Astrocyte of the hippocampus (primary cell): ENCODE measurements at places on chromosomes 1 and 21.

GRCh38 chr1:230340526-230341161 lies 85.5 kb downstream of the PGBD5 start:
- no peak for DNase-seq

GRCh38 chr1:99619583-99619982 lies 26.3 kb upstream of the PALMD start:
- no peak for DNase-seq

DNA sequence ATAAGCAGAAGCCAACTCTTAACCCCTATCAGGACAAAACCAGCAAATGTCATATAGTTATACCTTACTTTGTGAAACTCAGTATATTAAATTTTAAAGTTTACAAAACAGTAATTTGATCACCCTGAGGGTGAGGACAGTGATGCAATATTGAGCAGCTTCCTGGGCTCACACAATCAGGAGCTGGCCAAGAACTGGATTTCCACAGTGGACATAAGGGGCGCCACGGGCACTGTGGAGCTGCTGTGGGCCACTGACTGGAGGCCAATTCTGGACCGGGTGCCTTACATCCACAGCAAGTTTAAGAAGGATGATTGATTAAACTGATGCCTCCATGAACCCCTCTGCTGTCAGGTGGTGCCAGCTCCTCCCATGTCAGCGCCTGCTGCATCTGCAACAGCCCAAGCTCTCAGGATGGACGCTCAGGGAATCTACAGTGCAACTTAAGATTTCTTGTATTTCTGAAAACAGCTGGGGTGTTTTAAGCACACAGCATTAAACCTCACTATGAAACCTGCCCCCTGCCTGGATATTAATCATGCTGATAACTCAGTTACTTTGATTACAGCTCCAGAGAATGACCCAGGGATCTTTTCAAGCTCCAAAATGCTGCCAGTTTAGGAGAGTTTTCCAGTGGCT lies 55.9 kb downstream of the TOR3A start:
- DNase-seq, result no peak

DNA sequence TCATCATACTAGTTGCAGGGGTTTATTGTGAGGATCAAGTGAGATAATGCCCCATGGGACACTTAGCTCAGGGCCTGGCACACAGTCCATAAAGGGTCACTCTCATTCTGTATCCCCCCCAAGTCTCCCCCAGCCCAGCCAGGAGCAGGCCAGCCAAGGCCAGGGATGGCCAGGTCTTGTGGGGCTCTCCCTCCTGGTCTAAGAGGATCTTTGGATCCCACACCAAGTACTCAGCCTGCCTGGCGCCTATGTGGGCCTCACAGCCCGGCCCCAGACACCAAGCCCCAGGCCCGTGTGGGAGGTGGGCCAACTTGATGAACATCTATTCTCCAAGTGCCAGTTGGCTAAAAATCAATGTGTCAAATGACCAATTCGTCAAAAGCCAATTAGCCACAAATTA lies 117.8 kb downstream of the GLIS1 start:
- no peak for DNase-seq

DNA sequence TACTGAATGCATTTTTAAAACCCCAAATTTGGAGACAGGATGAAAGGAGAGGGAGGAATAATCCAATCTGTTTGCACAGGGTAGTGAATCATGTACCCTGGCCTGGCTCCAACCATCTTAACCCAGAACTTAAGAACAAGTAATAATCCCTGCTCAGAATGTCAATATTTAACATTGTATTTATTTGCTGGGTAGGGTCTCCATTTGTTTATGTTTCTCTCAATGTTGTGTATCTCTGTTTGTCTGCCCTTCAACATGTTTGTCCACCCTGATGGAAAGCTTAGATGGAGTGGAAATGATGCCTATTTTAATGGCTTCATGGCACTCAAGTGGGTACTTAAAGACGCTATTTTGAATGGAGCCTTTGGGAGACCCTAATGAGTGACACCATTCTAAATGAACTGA lies 54.4 kb upstream of the CDC42BPA start:
- peak; percentile 68 for DNase-seq

DNA sequence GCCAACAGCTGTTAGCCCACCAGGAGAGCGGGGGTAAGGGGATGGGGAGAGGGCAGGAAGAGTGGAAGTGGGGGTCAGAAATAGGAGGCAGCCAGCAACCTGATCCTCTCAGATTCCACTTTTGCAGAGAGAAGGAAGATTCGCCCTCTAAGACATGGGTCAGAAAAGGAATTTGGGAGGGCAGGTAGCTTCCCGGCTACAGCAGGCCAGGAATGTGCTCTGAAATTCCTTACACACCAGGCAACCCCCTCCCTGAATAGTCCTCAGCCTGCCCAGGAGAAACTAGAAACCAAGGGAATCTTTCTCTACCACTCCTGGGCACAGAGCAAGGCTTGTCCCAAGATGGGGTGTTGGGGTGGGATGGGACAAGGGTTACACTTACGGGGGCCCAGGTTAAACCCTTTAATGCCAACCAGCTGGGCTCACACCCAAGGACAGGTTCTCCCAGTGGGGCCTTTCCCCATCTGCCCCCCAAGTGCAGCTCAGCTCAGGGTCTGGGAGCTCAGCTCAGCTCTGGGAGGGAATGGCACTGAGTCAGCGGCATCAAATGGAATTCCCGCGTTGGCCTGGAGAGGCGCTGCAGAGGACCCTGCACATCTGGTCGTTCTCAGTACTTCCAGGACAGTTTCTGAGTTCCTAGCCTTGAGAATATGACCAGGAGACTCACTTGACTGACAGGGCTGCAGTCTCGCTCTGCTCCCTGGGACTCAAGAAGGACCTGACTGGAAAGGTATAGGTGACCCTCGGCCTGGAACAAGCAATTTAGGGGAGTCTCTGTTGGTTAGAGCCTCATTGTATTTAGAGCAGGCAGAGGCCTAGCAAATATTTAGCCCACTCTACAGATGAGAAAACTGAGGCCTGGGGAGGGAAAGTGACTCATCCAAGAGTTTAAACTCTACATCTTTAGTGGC lies 761 bp downstream of the TNNT2 start:
- peak; percentile 49 for DNase-seq

GRCh38 chr1:9233942-9234222 lies 692 bp upstream of the H6PD start:
- DNase-seq, result no peak

GRCh38 chr1:115882913-115883902 lies 42.3 kb upstream of the NHLH2 start:
- no peak for DNase-seq

DNA sequence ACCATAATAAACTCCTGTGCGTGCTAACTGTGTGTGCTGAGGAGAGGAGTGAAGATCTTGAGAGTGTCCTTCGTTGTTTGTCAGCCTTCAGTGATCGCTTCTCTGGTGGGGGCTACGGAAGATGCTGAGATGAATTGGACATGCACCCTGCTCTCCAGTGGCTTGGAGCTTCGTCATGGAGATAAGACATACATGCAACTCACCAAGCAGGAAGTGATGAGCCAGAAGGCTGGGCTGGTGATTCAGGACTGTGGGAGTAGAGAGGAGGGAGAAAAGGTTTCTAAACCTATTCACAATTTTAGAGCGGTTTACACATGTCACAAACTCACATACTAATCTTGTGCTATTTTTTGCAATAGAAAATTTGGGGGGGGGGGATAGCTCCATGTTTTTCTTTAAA lies 128.9 kb upstream of the ADAR start:
- no peak for DNase-seq

- no peak for DNase-seq
These were observed 5.5 kb downstream of the LEMD1 start for GRCh38 chr1:205416322-205416721.

DNA sequence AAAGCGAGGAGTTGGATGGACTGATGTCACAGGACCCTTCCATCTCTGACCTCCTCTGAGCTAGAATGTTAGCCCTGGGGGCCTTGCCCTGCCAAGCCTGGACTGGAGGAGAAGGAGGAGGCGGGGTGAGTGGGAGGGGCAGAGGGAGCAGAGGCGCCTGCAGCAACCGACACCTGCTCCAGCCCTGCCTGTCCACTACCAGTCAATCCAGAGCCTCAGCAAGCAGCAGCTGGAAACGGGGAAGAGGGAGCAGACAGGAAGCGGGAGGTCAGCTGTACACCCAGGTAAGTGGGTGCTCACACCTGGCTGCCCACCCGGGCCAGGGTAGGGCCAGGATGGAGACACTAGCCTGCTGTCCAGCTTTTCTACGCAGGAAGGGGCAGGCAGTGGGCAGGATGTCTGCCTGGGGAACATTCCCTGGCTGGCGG lies at the start of gene IGFN1:
Gene IGFN1 (plus strand): TSS at position 201 of the 428 bp plus-strand sequence. CDS start 2,470 bp downstream, outside the sequence.
- DNase-seq, result no peak

- DNase-seq, result no peak
These were observed 140.5 kb downstream of the NTPCR start for GRCh38 chr1:233090746-233091494.
